ENCODE measurements at places on chromosomes 13 and 19.

DNA sequence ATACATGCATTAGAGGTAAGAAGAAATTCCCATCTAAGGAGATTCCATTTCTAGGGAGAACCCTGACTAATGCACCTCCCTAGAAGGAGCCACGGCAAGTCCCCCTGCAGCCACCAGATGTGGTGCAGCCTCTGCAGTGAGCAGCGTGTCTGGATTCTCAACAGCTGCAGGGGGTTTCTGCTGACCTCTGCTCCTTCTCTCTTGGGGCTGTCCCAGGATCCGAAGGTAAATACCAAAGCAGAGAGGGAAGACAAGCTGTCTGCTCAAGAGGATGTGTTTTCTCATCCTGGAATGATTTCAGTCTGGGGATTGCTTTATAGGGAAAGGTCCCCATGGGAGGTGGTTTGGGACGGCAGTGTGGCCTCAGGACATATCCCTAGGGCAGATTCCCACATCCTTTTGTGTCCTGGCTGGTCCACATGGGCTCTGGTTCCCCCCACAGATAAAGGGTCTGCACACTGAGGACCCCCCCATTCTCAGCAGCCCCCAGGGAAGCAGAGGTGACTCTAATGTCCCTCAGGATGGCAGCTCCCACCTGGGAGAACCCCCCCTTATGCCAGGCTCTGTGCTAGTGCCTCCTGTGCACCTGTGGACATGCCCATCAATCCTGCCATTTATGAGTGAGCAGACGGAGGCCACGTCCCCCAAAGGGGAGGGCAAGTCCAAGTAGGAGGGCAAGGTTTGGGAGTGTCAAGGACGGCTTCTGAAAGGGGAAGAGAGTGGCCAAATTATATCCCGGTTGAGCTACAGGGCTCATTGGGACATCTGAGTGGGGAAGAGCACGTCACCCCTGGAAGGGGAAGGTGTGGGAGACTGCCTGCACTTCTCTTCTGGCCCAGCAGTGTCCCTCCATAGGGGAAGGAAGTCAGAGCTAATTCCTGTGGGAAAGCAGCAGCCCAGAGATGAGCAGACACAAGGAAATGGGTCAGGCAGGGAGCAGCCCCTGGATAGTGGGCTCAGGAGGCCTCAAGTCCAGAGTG is 10.2 kb upstream of the OR10H5 start:
- no peak for DNase-seq

DNA sequence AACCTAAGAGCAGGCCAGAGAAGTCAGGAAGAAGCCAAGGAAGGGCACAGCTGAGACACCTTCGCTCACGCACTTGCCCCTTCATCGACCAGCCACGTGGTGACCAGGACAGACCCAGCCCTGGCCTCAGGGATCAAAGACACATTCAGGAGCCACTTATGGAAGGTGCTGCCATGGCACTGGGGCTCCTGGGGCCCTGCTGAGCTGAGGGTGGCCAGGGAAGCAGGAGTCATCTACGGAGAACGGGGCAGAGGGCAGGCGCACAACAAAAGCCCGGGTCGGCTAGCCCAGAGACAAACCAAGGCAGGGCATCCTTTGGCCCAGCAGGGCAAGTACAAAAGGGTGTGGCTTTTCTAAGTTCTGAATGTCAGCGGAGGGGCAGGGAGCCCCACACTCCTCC is 2.3 kb downstream of the PLPP2 start:
- DNase-seq: no peak

DNA sequence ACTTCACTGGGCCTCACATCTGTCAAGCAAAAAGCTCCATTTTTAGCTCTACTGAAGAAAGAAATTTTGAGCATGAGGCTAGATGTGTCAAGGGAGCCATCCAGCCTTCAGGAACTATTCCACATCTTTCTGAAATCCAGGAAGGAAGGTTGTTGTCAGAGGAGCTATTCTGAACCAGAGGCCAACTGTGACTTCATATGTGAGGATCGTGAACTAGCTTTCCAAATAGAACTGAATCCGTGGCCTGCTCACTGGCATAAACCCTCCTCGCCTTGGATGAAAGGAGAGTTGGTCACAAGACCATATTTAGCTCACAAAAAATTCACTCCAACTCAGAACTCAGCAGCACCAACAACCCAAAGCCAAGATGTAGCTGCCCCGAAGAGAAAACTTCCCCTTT is 195.8 kb downstream of the FOXO1 start:
- DNase-seq: no peak

DNA sequence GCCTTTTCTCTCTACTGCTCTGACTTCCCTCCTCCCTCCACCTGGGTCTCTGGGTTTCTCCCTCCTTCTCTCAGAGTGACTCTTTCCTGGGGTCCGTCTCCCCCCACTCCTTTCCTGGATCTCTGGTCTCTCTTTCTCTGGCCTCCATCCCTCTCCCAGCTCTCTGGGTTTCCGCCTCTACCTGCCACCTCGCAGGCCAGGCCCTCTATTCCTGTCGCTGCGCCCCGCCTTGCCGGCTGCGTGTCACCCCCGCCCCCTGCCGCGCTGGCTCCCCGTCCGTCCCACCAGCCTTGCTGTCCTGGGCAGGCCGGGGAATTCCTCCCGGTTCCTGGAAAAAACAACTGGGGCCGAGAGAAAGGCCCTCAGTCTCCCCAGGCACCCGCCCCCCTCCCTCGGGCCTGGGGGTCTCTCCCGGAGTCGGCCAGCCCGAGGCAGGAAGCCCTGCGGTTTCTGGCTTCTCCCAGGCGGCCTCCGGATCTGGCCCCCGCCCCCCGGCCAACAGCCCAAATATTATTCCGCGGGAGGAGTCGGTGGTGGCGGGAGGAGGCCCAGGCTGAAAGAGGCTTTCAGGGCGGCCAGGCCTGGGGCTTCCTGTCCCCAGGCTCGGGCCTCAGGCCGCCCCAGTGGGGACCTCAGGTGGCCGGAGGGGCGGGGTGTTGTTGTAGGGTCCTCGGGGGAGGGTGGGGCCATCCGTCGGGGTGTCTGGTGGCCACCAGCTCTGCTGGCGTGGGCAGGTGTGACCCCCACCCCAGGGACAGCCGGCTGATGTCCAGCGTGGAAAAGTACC is 9.3 kb downstream of the IRF2BP1 start:
- peak; percentile 18 for DNase-seq
